Breast epithelium (tissue), 4 donors: ENCODE measurements at places on chromosomes 5 and 9. TPM values are rescaled to one million over a fixed set of nuclear protein-coding genes. Genes with fewer than 3 reads are reported as not detected.

- no peak overlapping the region for H3K4me3 ChIP-seq
- DNase-seq, result peak; percentile 43
- H3K4me1 ChIP-seq, result no peaks in the 10 kb centered on the region
Measured at GRCh38 chr9:128945798-128946501, 1.5 kb downstream of the DOLK start.

GRCh38 chr5:80502800-80503199, 14.9 kb downstream of the FAM151B start:
- DNase-seq, result no peak
- H3K4me3 ChIP-seq, result no peak overlapping the region
- no peaks in the 10 kb centered on the region for H3K36me3 ChIP-seq
- H3K4me1 ChIP-seq, result no peaks in the 10 kb centered on the region

- no peak for DNase-seq
- H3K36me3 ChIP-seq, result no peaks in the 10 kb centered on the region
- no peaks in the 10 kb centered on the region for H3K27me3 ChIP-seq
Measured at GRCh38 chr5:15932066-15932465, 247.5 kb downstream of the MARCHF11 start.

Gene OTP
- total RNA-seq, result not detected

DNA sequence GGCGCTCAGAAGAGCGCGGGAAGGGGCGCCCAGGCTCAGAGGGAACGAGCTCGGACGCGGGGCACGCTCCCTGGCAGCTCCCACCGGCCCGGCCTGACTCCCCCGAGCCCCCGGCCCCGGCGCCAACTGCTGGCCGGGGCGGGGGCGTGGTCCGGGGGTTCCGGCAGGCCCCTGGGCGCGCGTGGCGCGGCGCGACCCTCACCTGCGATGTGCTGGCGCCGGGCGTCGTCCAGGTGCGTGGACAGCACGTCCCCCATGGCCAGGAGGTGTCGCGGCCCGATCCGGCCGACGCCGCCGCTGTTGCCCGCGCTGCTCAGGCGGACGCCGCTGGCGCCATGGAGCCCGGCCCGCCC, 43.5 kb upstream of the STXBP1 start:
- no peaks in the 10 kb centered on the region for H3K27me3 ChIP-seq
- H3K27ac ChIP-seq, result peak overlapping the region; percentile 98
- peaks cover 19% of the 10 kb centered on the region for H3K4me1 ChIP-seq
- DNase-seq, result no peak

DNA sequence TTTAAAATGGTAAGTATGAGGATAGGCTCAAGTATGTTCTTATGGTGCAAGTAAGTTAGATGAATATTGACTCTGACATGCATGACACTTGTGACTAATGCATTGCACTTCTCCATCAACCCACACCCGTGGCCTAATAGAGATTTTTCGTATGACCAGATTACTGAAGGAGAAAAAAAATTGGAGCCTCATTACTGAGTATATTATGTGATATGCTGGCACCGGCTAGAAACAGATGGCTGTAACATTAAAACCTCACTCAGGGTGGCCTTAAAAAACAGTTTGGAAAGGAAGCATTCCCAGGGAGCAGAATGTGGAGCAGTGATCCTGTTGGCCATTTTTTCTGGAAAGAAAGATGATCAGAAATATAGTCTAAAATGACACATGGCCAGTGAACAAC, 766.4 kb downstream of the PRELID2 start:
- no peak for DNase-seq
- H3K27me3 ChIP-seq, result no peaks in the 10 kb centered on the region
- no peaks in the 10 kb centered on the region for H3K4me1 ChIP-seq
- no peak overlapping the region for H3K4me3 ChIP-seq

DNA sequence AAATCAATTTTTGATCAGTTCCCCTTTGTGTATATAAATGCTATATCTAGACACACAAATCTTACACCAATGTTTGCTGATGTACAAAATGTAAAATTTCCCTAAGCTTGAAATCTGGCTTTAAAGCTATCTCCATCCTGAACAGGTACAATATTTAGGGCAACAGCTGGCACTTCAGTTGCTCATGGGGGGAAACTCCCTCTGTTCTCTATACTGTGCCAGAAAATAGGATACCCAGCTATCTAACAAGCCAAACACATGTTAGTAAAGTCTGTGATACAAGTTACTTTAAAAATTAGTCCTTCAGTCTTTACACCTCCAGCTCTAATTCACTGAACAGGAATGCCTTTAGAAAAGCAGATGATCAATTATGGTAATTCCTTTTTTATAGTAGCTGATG, 191.8 kb downstream of the SLF1 start:
- H3K4me3 ChIP-seq, result no peak overlapping the region
- H3K36me3 ChIP-seq, result no peaks in the 10 kb centered on the region
- H3K4me1 ChIP-seq, result no peaks in the 10 kb centered on the region
- no peak overlapping the region for H3K27ac ChIP-seq
- no peaks in the 10 kb centered on the region for H3K27me3 ChIP-seq
- DNase-seq, result no peak

GRCh38 chr9:114227288-114228015, 72.1 kb downstream of the COL27A1 start:
- no peak overlapping the region for H3K27ac ChIP-seq
- no peaks in the 10 kb centered on the region for H3K4me1 ChIP-seq
- H3K4me3 ChIP-seq, result no peak overlapping the region
- no peaks in the 10 kb centered on the region for H3K36me3 ChIP-seq
- no peaks in the 10 kb centered on the region for H3K27me3 ChIP-seq

Gene STKLD1
- 0.96 TPM for total RNA-seq

Gene SPAAR
- 8.6 TPM for total RNA-seq

- no peaks in the 10 kb centered on the region for H3K36me3 ChIP-seq
- H3K27me3 ChIP-seq, result no peaks in the 10 kb centered on the region
- H3K4me3 ChIP-seq, result no peak overlapping the region
- DNase-seq, result no peak
Measured at GRCh38 chr5:10684303-10685086, 76.5 kb downstream of the DAP start.

GRCh38 chr9:126000256-126000655, 253.1 kb downstream of the PBX3 start:
- no peaks in the 10 kb centered on the region for H3K4me1 ChIP-seq
- no peak overlapping the region for H3K27ac ChIP-seq
- peaks cover 11% of the 10 kb centered on the region for H3K27me3 ChIP-seq

GRCh38 chr5:82599692-82600091, 321.5 kb upstream of the RPS23 start:
- H3K36me3 ChIP-seq, result no peaks in the 10 kb centered on the region
- no peaks in the 10 kb centered on the region for H3K27me3 ChIP-seq
- H3K4me3 ChIP-seq, result no peak overlapping the region
- no peaks in the 10 kb centered on the region for H3K4me1 ChIP-seq

GRCh38 chr9:82148901-82149461, 160.4 kb downstream of the SPATA31D1 start:
- H3K27ac ChIP-seq, result no peak overlapping the region
- H3K27me3 ChIP-seq, result no peaks in the 10 kb centered on the region
- no peaks in the 10 kb centered on the region for H3K4me1 ChIP-seq
- no peaks in the 10 kb centered on the region for H3K36me3 ChIP-seq

DNA sequence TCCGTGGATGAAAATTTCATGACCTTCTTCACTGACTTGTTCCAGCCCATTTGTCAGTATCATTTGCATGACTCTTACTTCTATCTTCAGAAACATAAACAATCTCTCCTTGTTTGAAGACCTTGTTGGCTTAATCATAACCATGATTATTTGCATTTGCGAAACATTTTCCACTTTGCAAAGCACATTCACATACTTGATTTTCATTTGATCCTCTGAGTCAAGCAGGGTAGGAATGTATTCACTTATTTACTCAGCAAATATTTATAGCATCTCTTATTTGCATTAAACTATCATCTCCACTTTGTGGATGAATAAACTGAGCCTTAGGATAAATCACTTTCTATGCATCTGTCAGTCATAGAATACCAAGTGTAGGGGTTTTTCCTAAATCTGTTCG, 343.0 kb upstream of the SGCD start:
- DNase-seq, result no peak
- no peak overlapping the region for H3K27ac ChIP-seq
- no peaks in the 10 kb centered on the region for H3K4me1 ChIP-seq

- DNase-seq, result no peak
- H3K4me3 ChIP-seq, result no peak overlapping the region
- H3K27ac ChIP-seq, result no peak overlapping the region
- H3K36me3 ChIP-seq, result no peaks in the 10 kb centered on the region
Measured at GRCh38 chr5:73718762-73719161, 92.8 kb downstream of the ARHGEF28 start.

DNA sequence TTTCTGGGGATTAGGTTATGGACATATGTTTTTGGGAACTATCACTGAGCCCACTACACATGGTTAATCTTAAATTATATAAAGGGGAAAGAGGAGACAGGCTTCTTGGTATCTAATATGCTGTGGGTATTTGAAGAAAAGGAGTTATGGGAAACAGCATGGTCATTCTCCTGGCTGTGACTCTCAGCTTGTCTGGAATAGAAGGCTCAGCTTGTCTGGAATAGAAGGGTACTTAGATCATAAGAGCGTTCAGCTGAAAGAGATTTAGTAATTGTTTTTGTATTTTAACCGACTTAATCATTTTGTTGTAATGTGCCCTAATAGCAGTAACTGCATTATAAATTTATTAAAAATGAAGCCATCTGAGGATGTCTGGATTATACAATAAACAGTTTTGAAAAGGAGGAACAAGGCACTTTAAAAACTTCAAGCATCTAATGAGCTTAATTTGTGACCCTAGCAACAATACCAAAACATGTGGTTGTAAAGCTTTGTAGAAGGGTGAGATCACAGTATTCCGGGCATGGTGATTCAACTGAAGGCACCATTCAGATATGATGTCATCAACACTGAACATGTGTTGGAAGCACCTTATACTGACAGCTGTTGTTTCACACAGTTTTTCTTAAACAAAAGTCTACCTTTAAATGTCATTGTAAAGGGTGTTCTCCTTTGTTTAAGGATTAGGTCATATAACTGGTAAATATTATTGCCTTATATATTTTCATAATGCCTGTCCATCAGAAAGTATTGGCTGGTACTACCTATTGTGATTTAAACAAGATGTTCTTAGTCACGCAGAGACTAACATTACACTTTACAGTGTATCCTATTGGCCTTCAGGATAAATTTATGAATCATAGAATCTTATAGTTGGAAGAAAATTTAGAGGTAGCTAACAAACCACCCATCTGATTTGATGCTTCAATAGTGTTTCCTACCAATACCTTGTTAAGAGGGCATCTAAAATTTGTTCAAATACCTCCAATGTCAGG, 2174.1 kb upstream of the WWC1 start:
- H3K36me3 ChIP-seq, result no peaks in the 10 kb centered on the region
- no peak for DNase-seq
- H3K4me1 ChIP-seq, result no peaks in the 10 kb centered on the region
- H3K4me3 ChIP-seq, result no peak overlapping the region

Gene FSD1L
- 5.9 TPM for total RNA-seq

Gene VDAC1
- total RNA-seq, result 113 TPM

GRCh38 chr9:37801959-37802711, 1.5 kb downstream of the DCAF10 start:
- H3K4me3 ChIP-seq, result peak overlapping the region; percentile 94
- no peaks in the 10 kb centered on the region for H3K4me1 ChIP-seq
- H3K27me3 ChIP-seq, result no peaks in the 10 kb centered on the region
- no peak for DNase-seq
- no peak overlapping the region for H3K27ac ChIP-seq
- no peaks in the 10 kb centered on the region for H3K36me3 ChIP-seq

Gene HEMGN
- total RNA-seq, result not detected

- no peak for DNase-seq
- no peaks in the 10 kb centered on the region for H3K36me3 ChIP-seq
- H3K4me3 ChIP-seq, result no peak overlapping the region
- no peak overlapping the region for H3K27ac ChIP-seq
Measured at GRCh38 chr5:67816456-67816855, 399.1 kb upstream of the PIK3R1 start.

DNA sequence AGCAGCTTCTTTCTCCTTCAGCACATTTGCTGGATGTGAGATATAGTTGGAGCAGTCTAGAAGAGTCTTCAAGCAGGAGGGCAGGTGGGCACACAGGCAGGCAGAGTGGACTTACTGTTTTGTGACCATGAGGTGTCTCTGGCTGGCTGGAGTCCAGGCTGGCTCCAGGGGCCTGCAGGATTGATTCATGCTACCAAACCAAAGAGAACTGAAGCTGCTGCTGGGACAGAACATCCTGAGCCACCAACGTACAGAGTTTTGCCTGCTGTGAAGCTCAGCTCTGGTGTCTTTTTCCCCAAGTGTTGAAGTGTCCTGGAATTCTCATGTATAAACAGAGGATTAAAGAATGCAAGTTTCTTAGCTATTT, 45.7 kb downstream of the CYSTM1 start:
- no peak overlapping the region for H3K27ac ChIP-seq
- H3K4me3 ChIP-seq, result no peak overlapping the region
- no peak for DNase-seq
- no peaks in the 10 kb centered on the region for H3K4me1 ChIP-seq
- no peaks in the 10 kb centered on the region for H3K36me3 ChIP-seq

DNA sequence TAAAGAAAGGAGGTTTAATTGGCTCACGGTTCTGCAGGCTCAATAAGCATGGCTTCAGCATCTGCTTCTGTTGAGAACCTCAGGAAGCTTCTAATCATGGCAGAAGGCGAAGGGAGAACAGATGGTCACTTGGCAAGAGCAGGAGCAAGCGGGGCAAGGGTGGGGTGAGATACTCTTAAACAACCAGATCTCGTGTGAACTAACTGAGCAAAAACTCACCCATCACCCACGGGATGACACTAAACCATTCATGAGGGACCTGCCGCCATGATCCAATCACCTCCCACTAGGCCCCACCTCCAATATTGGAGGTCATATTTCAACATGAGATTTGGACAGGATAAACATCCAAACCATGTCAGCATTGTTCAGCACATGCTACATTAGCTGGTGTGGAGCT, 89.1 kb upstream of the HAND1 start:
- no peaks in the 10 kb centered on the region for H3K36me3 ChIP-seq
- H3K4me1 ChIP-seq, result no peaks in the 10 kb centered on the region
- DNase-seq, result no peak
- H3K4me3 ChIP-seq, result no peak overlapping the region
- no peaks in the 10 kb centered on the region for H3K27me3 ChIP-seq

Gene SH3TC2
- total RNA-seq, result 9.4 TPM

Gene N4BP3
- total RNA-seq, result 4.9 TPM

Gene QSOX2
- 6.2 TPM for total RNA-seq

Gene INSYN2B
- total RNA-seq, result 9.1 TPM

Gene PITX1
- total RNA-seq, result 2.1 TPM
